Activated CD8-positive, alpha-beta T cell treated with anti-CD3 and anti-CD28 coated beads, Interleukin-2, amount 10 ng/mL, durations not matched to agents 7 days and 5 days (primary cell): ENCODE measurements at places on chromosomes 7 and 10. TPM values are rescaled to one million over a fixed set of nuclear protein-coding genes. Genes with fewer than 3 reads are reported as not detected.

Gene KIF11
- total RNA-seq: 87.0 TPM

Gene GDF10
- not detected for total RNA-seq

Gene DKK1
- not detected for total RNA-seq

Gene DNAJC1
- 22.4 TPM for total RNA-seq

DNA sequence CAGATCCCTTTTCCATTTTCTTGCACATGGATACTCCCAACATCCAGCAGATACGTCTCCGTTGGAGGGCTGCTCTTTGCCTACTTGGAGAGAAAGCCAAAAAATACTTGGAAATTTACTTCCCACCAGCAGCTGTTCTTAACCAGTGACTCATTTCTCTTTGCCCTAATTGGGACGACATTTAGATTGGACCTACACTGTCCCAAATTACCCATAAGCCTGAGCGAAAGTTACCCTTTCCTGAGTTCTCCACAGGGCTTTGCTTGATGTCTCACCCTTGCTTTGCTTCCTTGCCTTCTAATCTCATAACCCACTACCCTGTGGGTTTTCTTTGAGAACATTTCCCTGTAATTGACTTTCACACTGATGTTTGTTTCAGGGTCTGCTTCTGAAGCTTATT, 48.1 kb downstream of the SAMD8 start:
- H3K27ac ChIP-seq: peak overlapping the region; percentile 5
- peaks cover 31% of the 10 kb centered on the region for H3K4me1 ChIP-seq
- no peak overlapping the region for H3K4me3 ChIP-seq
- H3K36me3 ChIP-seq: peaks cover 24% of the 10 kb centered on the region

GRCh38 chr7:16071246-16071857, 350.0 kb downstream of the CRPPA start:
- no peaks in the 10 kb centered on the region for H3K4me1 ChIP-seq
- H3K27ac ChIP-seq: no peak overlapping the region
- H3K27me3 ChIP-seq: no peaks in the 10 kb centered on the region
- H3K36me3 ChIP-seq: no peaks in the 10 kb centered on the region
- peak; percentile 23 for DNase-seq

DNA sequence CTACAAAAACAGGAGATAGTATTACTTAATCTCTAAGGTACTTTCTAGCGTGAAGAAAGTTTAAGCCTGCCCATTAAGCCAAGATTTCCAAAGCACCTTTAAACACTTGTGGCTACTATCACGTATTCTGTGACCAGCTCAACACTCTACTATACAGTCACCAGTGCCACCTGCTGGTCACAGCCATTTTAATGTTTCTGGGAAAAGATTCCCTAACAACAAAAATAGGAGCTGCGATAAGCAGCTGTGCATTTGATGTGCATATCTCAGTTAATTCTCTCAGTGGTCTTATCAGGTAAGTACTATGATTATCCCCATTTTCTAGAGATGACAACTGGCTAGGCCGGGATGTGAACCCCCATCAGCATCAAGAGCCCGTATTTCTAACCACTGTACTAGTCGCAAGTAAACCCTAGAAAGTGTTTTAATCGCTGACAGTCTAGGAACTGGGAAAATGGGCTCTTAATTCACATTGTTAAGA, 860 bp downstream of the SEC31B start:
- H3K27ac ChIP-seq: peak overlapping the region; percentile 35
- DNase-seq: peak; percentile 77
- H3K27me3 ChIP-seq: no peaks in the 10 kb centered on the region
- H3K4me3 ChIP-seq: no peak overlapping the region
- peaks cover 41% of the 10 kb centered on the region for H3K4me1 ChIP-seq

- no peak overlapping the region for H3K27ac ChIP-seq
- H3K36me3 ChIP-seq: peaks cover 31% of the 10 kb centered on the region
- no peak overlapping the region for H3K4me3 ChIP-seq
- DNase-seq: no peak
These were observed 21.7 kb downstream of the RSU1 start for GRCh38 chr10:16795410-16796073.

- H3K4me3 ChIP-seq: no peak overlapping the region
- H3K27me3 ChIP-seq: peaks cover 3% of the 10 kb centered on the region
- no peaks in the 10 kb centered on the region for H3K36me3 ChIP-seq
These were observed 27.7 kb downstream of the CPXM2 start for GRCh38 chr10:123863721-123864482.

- no peak for DNase-seq
- H3K27ac ChIP-seq: no peak overlapping the region
- no peaks in the 10 kb centered on the region for H3K27me3 ChIP-seq
These were observed 1094.4 kb downstream of the NRG3 start for GRCh38 chr10:82969405-82969804.

DNA sequence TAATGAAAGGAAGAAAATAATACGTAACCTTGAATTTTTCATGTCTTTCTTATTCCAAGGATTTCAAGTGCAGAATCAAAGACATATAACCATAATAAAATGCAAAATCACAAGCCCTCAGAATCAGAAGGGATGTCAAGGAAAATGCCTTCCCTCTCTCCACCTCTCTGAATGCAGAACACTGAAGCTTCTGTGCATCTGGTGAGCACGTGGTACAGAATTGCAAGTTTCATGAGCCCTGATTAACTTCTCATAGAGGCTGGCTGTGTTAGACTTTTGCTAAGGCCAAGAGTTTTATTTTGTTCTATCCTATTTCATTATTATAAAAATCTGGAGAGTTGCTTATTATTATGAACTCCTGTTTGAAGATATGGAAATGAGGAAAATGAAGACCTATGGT, 533.7 kb upstream of the POM121L12 start:
- H3K4me1 ChIP-seq: no peaks in the 10 kb centered on the region
- no peaks in the 10 kb centered on the region for H3K27me3 ChIP-seq
- H3K27ac ChIP-seq: no peak overlapping the region
- H3K36me3 ChIP-seq: no peaks in the 10 kb centered on the region
- H3K4me3 ChIP-seq: no peak overlapping the region
